ENCODE measurements at places on chromosomes 1 and 21.

GRCh38 chr1:56137090-56137489, 442.3 kb downstream of the PLPP3 start:
- DNase-seq = no peak

GRCh38 chr1:198156745-198157240, at the start of gene NEK7:
Gene NEK7, plus strand, starts transcription at chr1:198156998. Its CDS starts 75,583 bp downstream, at chr1:198232581.
- no peak for DNase-seq

GRCh38 chr1:201619513-201619912, 80.6 kb downstream of the NAV1 start:
- DNase-seq = no peak

DNA sequence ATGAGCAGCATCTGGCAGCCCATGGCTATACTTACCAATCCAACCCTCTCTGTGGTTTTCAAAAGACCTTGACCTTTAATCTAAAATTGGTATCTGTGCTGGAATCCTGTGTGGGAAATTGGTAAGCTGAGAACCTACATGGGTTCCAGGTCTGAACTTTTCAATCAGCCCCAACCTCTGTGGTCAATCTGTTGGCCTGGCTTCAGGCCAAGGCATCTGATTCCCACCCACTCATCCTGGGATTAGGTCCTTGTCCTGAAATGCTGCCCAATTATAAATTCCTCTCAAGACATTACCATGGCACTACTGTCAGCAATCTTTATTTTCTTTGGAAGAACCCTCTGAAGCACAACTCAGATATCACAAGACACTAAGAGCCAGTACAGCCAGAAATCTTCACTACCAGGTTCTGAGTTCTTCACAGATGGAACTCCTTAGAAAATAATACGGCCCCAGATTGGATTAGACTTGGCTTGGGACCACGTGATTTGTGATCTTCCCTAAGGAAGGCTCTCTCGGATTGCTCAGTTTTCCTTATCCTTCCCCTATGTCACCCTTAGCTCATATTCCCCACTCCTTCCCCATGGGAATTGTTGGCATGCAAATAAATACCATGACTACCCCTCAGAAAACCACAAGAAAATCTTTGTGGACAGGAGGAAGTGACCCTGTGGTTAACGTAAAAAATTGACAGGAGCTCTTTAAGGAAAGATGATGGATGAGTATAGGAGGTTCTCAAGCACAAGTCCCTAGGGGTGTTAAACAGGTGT, 207.9 kb upstream of the ST6GALNAC5 start:
- DNase-seq = peak; percentile 24

GRCh38 chr21:38760017-38760761, 45.5 kb upstream of the ETS2 start:
- DNase-seq = no peak

DNA sequence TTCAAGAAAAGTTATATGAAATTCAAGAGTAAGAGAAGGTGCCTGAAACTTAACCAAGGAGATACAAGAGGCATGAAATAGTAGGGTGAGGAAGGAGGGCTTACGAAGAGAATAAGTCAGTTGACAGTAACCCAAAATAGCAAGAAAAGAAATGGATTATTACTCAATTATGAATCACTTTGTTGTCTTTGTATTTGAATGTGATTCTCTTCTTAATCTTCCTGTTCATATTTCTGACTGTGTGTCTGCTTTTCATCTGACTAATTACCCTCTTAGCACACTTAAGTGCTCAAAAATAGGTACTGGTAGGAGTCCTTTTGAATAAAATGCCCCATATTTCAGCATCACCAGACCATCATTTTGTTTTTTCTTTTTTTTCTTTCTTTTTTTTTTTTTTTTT, 39.4 kb downstream of the GLMN start:
- DNase-seq = no peak

- no peak for DNase-seq
Measured at GRCh38 chr1:227934476-227935313, 13.0 kb downstream of the WNT9A start.

DNA sequence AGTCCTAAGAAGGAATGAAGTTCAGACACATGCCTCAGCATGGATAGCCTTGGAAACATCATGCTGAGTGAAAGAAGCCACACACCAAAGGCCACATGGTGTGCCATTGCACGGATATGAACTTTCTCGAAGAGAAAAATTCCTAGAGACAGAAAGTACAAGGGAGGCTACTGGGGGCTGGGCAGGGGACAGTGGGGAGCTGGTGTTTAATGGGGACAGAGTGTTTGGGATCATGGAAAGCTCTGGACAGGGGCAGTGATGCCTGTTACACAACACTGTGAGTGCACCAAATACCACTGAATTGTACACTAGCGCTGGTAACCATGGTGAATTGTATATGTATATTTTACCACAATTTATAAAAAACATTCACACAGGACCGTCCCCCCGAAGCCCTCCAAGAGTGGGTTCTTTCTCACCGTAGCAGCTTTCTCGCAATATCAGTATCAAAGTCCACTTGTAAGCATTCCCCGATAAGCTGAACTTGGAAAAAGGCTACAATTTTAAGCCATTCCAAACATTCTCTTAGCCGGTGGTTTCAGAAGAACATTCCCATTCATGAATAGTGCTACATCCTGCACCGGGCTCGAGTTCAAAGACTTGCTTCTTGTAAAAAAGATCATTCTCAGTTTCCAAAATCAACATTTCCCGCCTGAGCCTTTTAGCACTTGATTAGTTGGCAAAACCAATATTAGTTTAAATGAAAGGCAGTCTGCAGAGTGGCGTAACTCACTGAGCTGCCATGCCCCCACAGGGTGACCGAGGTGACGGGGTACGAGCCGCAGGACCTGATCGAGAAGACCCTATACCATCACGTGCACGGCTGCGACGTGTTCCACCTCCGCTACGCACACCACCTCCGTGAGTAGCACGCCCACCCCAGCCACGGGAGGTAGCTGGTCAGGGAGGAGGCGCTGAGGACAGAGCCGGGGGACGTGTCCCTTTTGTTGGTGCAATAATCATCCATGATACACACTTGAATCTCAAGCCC, 31.7 kb downstream of the SIM2 start:
- no peak for DNase-seq

- DNase-seq = no peak
Measured at GRCh38 chr1:231971397-231972110, 345.0 kb downstream of the DISC1 start.

DNA sequence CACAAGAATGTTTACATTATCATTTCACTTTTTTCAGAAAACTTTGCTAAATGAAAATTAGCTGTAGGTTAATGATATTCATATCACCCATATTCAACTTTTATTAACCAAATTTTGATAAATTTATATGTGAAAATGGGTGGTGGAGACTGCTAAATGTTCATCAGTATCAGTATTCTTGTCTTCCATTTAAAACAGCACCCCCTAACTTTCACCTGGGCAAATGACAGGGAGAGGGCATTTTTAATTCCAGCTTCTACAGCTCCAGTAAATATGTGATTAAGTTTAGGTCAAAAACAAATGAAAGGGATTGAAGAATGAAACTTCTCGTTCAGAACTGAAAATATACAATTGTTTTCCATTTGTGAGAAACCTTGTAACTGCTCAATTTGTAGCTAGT, 722.2 kb downstream of the KCNT2 start:
- DNase-seq = no peak

- DNase-seq = no peak
Measured at GRCh38 chr1:14181191-14181795, 417.2 kb upstream of the KAZN start.

- DNase-seq = no peak
Measured at GRCh38 chr1:159944623-159945455, 574 bp downstream of the IGSF9 start.

- DNase-seq = no peak
Measured at GRCh38 chr1:50659107-50659662, 235.9 kb upstream of the DMRTA2 start.

DNA sequence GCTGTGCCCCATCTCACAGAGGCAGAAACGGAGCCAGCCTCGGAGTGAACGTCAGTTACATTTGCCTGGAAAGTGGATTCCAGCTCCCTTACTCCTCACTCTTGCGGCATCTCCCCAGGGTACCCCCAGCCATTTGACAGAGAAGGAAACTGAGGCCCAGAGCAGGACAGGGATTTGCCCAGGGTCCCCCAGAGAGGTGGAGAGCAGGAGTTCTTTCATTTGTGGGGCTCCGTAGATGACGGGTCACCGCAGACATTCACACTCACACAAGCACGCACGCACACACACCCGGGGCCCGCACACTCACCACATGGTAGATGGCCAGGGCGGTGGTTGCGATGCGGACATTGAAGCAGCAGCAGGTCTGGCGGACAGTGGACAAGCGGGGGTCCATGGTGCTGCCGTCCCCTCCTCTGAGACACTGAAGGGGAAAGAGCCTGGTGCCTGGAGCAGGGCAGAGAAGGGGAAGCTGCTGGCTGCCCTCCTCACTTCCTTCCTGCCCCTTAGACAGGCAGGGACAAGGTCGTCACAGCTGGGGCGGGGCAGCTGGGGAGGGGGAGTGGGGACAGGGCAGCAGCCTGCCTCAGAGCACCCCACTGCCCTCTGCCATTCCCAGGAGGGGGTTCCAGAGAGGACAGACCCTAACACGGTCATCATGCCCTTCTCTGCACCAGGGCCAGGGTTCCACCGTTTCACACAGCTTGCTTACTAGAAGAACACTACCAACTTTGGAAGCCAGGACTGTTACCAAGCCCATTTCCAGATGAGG, at the start of gene LAPTM5:
Gene LAPTM5 (minus strand): TSS at position 423 of the 769 bp plus-strand sequence. CDS start 29 bp downstream, at position 394.
- no peak for DNase-seq

- no peak for DNase-seq
Measured at GRCh38 chr1:153697191-153698019, 18.9 kb downstream of the NPR1 start.

GRCh38 chr1:115261496-115261895, 76.6 kb downstream of the NGF start:
- DNase-seq = no peak

DNA sequence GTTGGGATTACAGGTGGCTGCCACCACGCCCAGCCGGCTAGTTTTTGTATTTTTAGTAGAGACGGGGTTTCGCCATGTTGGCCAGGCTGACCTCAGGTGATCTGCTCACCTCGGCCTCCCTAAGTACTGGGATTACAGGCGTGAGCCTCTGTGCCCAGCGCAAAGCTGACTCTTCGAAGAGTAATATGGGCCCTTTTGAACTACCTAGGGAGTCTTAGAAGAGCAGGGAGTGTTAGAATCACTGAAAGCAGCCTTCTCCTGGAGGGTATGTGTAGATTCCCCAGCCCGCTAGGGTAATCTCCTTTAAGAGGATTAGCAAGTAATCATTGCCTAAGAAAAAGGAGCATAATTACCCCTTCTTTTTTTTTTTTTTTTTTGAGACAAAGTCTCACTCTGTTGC, 6.5 kb upstream of the MAST2 start:
- peak; percentile 93 for DNase-seq

DNA sequence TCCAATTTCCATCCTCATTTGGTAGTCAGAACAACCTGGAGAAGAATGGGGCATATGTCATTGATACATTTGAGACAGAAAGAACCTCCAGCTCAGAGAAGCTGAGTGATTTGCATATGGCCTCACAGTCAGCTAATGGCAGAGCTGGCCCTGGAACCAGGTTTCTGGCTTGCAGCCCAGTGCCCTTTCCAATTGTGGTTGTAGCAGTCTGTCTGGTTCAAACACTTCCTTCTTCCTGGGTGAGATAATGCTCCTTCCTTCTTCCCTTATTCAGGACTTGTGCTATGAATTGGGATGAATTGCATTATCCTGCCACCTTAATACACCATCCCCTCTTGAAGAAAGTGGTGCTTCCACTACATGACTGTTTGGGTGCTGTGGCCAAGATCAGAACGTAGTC, 24.2 kb downstream of the SLC5A9 start:
- DNase-seq = no peak

DNA sequence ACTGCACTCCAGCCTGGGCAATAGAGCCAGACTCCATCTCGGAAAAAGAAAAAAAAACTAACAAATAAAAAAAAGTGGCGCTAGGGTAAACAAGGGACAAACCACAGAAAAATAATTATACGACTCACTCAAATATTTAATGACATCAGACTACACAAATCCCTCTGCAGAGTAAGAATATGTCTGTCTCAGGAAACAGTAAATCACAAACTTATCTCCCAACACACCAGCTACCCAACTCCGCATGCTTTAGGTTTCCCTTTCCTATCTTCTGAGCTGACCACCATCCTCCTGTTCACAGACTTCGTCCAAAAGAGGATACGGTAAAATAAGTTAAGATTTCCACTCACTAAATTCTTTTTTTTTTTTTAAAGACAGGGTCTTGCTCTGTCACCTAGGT, 16.2 kb downstream of the WDR47 start:
- no peak for DNase-seq

GRCh38 chr1:203584035-203584434, 42.6 kb upstream of the ATP2B4 start:
- no peak for DNase-seq

GRCh38 chr1:8847990-8848389, 30.5 kb downstream of the ENO1 start:
- DNase-seq = no peak

- DNase-seq = no peak
Measured at GRCh38 chr1:116476321-116476720, 94.5 kb downstream of the CD58 start.

- DNase-seq = peak; percentile 55
Measured at GRCh38 chr1:219239518-219239917, 65.8 kb downstream of the LYPLAL1 start.

GRCh38 chr1:65292861-65293593, 16.3 kb upstream of the DNAJC6 start:
- DNase-seq = no peak

DNA sequence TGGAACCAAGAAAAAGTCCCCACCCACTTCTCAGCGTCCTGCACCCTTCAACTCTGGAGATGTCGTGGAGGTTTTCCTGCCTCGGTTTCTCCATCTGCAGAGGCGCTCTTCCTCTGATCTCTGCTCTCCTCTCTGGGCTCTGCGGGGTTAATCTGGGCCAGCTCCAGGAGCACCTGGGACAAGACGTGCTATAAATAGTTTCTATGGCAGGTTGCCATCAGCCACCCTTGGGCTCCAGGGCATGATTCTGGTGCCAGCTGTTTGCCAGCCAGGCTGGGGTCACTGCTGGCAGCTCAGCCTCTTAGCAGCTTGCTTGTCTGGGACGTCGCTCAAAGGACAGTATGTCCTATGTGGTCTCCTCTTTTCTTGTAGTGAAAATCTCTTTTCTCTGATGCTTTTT, 137.1 kb downstream of the ACTL8 start:
- DNase-seq = no peak

DNA sequence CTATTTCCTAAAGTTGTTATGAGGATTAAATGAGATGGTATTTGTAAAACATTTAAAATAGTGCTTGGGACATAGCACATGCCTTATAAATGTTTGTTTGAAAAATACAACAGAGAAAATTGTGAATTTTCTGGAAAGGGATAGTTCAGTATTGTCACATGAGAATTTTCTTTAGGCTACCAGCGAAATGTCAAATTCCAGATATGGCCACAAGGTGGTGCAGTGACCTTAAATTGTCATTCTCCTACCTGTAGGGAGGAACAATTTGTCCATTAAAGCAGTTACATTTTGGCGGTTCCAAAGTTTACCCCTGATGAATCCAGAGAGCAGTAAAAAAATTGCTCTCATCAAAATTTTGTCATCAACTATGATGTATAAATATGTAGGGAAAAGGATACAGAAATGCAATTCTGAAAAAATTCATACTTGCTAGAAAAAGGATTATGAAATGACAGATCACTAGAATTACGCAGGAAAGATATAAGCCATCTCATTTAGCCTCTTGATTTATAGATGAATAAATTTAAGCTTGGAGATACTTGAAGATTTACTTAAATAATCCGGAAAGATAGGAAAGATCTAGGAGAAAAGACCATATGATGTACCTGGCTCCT, 50.2 kb upstream of the TSHB start:
- DNase-seq = no peak

GRCh38 chr1:11320153-11320936, 47.3 kb downstream of the UBIAD1 start:
- DNase-seq = no peak

GRCh38 chr1:244283772-244284171, 167.9 kb downstream of the ADSS2 start:
- DNase-seq = no peak
